ENCODE measurements at places on chromosomes 3 and 15. TPM values are rescaled to one million over a fixed set of nuclear protein-coding genes. Genes with fewer than 3 reads are reported as not detected.
A peak's percentile ranks its signal among the peaks of the same experiment; 100 is the strongest.

The SYNM gene
- total RNA-seq = 378 TPM

The TRH gene
- total RNA-seq = not detected

The HEMK1 gene
- 16.1 TPM for total RNA-seq

The PCLAF gene
- 0.58 TPM for total RNA-seq

The ERC2 gene
- total RNA-seq = 0.99 TPM

The TMEM266 gene
- not detected for total RNA-seq

The CYP1A1 gene
- 0.41 TPM for total RNA-seq

The COPG1 gene
- total RNA-seq = 86.1 TPM

The CPLX3 gene
- total RNA-seq = 1.2 TPM

DNA sequence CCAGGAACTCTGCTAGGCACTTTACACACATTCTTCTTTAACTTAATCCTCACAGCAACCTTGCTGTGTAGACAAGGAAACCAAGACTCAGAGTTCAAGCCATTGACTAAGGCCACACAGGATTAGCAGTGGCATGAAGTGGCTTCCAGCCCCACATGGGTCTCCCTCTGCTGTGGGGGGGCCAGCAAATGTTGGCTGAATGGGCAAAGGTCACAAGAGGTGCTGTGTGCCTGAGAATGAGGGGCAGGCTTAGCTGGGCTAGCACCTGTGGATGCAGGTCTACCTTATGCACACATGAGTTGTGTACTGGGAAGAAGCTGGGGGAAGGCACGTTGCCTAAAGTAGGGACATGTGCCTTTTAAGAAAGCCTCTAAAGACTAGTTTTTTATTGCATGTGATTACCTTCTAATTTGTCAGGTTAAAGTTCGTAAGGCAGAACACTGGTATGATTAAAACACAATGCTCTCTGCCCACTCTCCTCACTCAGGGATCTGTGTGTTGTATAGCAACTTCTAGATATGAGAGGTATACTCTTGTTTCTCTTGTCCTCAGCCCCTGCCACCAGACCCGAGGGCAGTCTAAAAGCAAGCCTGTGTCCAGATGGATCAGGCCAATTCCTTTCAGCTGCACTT, 10.9 kb downstream of the BAHD1 start:
- H3K27ac ChIP-seq = no peak overlapping the region
- H3K27me3 ChIP-seq = no peaks in the 10 kb centered on the region
- H3K4me3 ChIP-seq = no peak overlapping the region
- H3K36me3 ChIP-seq = no peaks in the 10 kb centered on the region

GRCh38 chr15:85351965-85352364, 28.4 kb upstream of the AKAP13 start:
- peak overlapping the region; percentile 88 for H3K27ac ChIP-seq
- peaks cover 33% of the 10 kb centered on the region for H3K4me1 ChIP-seq

GRCh38 chr3:22569570-22569969, 633.6 kb upstream of the UBE2E2 start:
- no peaks in the 10 kb centered on the region for H3K27me3 ChIP-seq
- DNase-seq = no peak
- no peaks in the 10 kb centered on the region for H3K36me3 ChIP-seq
- no peaks in the 10 kb centered on the region for H3K4me1 ChIP-seq
- no peak overlapping the region for H3K27ac ChIP-seq
- H3K4me3 ChIP-seq = no peak overlapping the region

GRCh38 chr3:55870594-55870993, 383.5 kb upstream of the WNT5A start:
- DNase-seq = no peak
- no peaks in the 10 kb centered on the region for H3K36me3 ChIP-seq
- H3K4me3 ChIP-seq = no peak overlapping the region
- H3K27ac ChIP-seq = no peak overlapping the region

- no peak for DNase-seq
- no peak overlapping the region for H3K4me3 ChIP-seq
- no peaks in the 10 kb centered on the region for H3K36me3 ChIP-seq
- H3K27me3 ChIP-seq = no peaks in the 10 kb centered on the region
- no peak overlapping the region for H3K27ac ChIP-seq
- H3K4me1 ChIP-seq = peaks cover 3% of the 10 kb centered on the region
These were observed 179.6 kb downstream of the ADAMTSL3 start for GRCh38 chr15:83833569-83833968.

- H3K4me1 ChIP-seq = no peaks in the 10 kb centered on the region
- no peaks in the 10 kb centered on the region for H3K36me3 ChIP-seq
- no peak overlapping the region for H3K27ac ChIP-seq
- no peak for DNase-seq
These were observed 239.2 kb upstream of the IL12A start for GRCh38 chr3:159749406-159749805.

- H3K27ac ChIP-seq = peak within 1 kb of the TSS; percentile 96
- DNase-seq = peak; percentile 82
- no peaks in the 10 kb centered on the region for H3K27me3 ChIP-seq
- no peaks in the 10 kb centered on the region for H3K36me3 ChIP-seq
These were observed at the start of gene UBE2Q2 for GRCh38 chr15:75842722-75843677. TSS of gene UBE2Q2 (plus strand) at chr15:75843447. CDS start at chr15:75843667, 220 bp downstream.

DNA sequence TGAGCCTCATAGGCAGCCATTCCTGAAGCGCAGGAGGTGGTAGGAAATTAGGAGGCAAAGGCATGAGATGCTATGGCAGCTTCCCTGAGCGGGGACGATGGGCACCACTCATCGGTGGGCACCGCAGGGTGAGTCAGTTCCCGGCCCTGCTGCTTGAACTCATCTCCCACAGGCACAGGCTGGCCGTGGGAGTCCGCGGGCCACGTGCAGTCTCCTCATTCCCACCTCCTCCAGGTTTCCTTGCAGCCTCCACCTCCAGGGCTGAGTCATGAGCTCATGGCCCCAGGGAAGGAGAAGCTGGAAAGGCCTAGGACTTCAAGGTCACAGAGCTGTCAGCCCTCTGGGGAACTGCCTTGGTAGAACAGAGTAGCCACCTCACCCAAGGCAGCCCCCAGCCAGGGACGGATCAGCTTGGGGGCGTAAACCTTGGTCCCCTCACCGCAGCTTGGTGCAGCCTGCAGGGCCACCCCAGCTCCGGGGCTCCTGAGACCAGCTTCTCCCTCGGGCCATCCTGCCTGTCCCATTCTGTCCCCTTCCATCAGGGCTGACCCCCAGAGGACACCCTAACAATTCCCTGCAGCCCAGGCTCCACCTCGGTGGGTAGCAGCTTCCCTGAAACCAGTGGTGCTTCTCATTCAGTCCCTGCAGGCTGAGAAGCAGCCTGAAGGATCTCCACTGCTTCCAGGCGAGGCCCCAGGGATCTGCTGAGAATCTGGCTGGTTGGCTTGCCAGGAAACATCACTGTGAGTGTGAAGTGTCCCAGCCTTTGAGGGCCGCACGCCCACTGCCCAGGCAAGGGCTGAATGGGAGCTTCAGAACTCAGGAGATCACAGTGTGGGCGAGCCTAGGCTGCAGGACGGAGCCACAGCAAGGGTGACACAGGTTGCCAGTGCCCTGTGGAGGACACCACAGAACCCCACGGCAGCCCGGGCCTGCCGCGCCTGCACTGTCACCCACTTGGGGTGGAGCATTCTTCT, 150.7 kb upstream of the MEF2A start:
- no peak overlapping the region for H3K4me3 ChIP-seq
- no peak overlapping the region for H3K27ac ChIP-seq
- no peak for DNase-seq
- peaks cover 4% of the 10 kb centered on the region for H3K4me1 ChIP-seq

DNA sequence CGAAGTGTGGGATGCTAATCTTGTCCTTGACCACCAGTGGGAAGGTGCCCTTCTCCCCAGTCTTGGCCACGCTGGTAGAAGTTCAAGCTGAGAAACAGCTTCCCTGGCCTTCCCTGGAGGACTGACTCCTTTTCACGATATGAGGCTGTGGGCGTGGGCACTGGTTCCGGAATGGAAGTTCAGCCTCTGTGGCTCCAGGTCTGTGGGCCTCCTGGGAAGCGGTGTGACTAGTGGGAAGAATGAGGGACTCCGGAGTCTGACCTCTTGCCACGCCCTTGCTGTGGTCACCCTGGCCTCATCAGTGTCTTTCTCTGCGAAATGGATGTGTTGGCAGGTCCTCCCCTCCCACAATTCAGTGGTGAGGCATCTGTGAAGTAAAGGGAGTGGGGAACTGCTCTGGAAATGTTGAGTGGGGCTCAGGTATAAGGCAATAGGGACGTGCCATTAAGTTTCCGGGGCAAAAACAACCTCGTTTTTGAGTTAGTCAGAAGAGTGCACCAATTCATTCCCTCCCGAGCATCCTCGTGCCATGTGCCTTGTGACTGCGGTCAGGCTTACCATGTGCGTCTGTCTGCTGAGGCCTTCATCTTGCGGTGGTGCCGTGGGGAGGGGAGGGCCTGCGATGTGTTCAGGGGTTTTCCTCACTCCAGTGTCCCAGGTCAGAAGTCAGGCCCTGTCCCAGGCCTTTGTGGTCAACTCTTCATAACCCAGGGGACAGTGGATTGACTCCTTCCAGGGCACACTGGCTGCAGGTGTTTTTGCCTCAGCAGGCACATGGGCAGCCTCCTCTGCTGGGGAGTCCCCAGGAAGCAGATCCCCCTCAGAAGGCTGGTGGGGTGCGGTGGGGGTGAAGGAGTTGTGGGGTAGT, 11.8 kb upstream of the SEC13 start:
- H3K4me3 ChIP-seq = no peak overlapping the region
- H3K27me3 ChIP-seq = peaks cover 53% of the 10 kb centered on the region
- peak; percentile 8 for DNase-seq
- H3K4me1 ChIP-seq = no peaks in the 10 kb centered on the region
- H3K27ac ChIP-seq = no peak overlapping the region
- no peaks in the 10 kb centered on the region for H3K36me3 ChIP-seq

- no peak overlapping the region for H3K27ac ChIP-seq
- H3K27me3 ChIP-seq = no peaks in the 10 kb centered on the region
- H3K4me3 ChIP-seq = no peak overlapping the region
- H3K36me3 ChIP-seq = no peaks in the 10 kb centered on the region
- H3K4me1 ChIP-seq = no peaks in the 10 kb centered on the region
These were observed 1311.9 kb downstream of the ROBO1 start for GRCh38 chr3:78455712-78456433.

GRCh38 chr3:44511238-44511566, 33.7 kb upstream of the ZNF445 start:
- peak overlapping the region; percentile 95 for H3K4me3 ChIP-seq
- no peaks in the 10 kb centered on the region for H3K36me3 ChIP-seq
- no peaks in the 10 kb centered on the region for H3K27me3 ChIP-seq

- H3K4me3 ChIP-seq = no peak overlapping the region
- no peak overlapping the region for H3K27ac ChIP-seq
- H3K4me1 ChIP-seq = peaks cover 8% of the 10 kb centered on the region
- peaks cover 7% of the 10 kb centered on the region for H3K36me3 ChIP-seq
These were observed 52.7 kb downstream of the TLE3 start for GRCh38 chr15:70045045-70045444.

DNA sequence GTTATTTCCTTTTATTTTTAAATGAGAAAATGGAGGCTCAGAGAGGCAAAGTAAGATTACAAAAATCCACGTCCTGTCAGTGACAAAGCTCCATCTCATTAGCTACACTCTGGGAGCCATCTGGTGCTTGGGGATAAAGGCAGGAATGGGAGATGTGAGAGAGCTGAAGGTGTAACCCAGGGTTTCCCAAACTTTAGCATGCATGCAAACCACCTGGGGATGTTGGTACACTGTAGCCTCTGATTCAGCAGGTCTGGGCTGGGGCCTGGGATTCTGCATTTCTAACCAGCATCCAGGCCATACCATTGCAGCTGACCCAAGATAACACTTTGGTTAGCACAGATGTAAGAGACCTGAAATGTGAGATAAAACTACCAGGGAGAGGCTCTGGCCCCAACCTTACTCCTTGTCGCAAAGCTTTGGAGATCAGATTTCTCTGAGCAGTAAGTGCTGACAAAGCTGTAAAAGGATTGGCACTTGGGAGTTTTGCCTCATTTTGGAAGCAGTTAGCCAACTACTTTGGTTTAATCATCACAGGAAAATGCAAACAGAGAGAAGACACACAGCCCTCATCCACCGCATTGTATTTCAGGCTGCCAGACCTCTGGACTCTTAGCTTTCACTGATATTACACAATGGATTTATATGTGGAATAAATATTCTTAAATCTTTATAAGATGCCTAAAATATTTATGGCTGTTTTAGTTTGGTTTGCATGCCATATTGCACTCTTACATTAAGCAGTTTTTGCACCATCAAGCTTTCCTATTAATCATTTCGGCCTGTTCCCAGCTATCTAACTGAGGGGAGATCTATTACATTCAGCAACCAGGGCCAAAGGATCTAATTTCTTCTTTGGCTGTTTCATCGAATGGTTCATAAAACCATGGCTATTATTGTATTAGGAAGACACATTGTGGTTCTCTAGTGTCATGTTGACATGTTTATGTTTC, 263.0 kb downstream of the EBLN2 start:
- no peaks in the 10 kb centered on the region for H3K27me3 ChIP-seq
- DNase-seq = no peak
- no peaks in the 10 kb centered on the region for H3K36me3 ChIP-seq
- no peak overlapping the region for H3K4me3 ChIP-seq
- peaks cover 4% of the 10 kb centered on the region for H3K4me1 ChIP-seq

DNA sequence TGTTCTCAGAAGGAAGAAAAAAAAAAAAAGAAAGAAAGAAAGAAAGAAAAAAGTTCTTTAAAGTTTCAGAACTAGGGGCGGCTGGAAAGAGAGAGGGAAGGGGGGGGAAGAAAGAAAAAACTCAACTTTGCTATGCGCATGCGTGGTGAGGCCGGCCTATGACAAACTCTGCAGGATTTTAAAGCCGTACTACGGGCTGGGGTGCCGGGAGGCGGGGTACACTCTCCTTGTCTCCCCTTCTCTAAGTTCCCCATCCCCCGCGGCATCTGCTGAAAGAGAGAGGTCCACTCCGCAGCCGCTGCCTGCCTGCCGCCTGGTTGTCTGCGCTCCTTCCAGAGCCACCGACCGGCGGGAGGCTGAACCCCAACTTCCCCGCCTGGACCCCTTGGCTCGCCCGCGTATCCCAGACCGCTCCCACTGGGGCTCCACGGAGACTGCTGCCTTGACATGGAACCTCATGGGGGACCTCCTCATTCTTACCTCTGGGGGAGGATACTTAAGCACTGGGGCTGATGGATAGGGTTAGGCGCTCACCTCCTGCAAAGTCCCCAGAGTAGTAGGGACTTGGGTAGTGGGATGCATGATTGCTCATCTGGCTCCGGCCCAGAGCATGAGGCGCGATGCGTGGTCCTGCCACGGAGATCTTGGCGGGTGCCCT, 1.4 kb upstream of the WNT5A start:
- peak; percentile 49 for DNase-seq
- peaks cover 94% of the 10 kb centered on the region for H3K27me3 ChIP-seq
- H3K4me1 ChIP-seq = peaks cover 47% of the 10 kb centered on the region
- H3K36me3 ChIP-seq = no peaks in the 10 kb centered on the region

DNA sequence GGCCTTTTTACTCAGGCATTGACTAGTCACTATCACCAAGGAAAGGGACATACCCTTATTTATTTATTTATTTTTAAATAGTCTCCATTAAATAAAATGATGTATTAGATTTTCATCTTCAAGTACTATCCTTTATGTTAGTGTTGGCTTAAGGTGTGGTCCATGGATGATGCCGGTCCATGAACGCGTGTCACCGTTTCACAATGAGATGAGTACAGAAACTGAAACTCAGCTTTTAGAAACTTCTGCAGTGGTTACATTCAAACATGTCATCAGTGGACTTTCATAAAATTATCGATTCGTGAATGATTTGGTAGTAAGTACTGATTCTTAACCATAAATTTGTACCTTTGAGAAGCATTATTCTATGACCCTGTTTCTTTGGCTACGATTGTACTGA, 166.6 kb downstream of the SATB1 start:
- DNase-seq = no peak
- no peak overlapping the region for H3K4me3 ChIP-seq
- H3K36me3 ChIP-seq = no peaks in the 10 kb centered on the region
- no peak overlapping the region for H3K27ac ChIP-seq

All from left ventricle myocardium inferior (tissue), 1 donor.